ENCODE measurements at places on chromosomes 6 and 20. TPM values are rescaled to one million over a fixed set of nuclear protein-coding genes. Genes with fewer than 3 reads are reported as not detected.
A peak's percentile ranks its signal among the peaks of the same experiment; 100 is the strongest.

Gene DEF6
- 125 TPM for total RNA-seq

Gene UNC5CL
- 0.93 TPM for total RNA-seq

Gene BPIFB4
- total RNA-seq = not detected

GRCh38 chr20:19275038-19275629 is 62.7 kb downstream of the SLC24A3 start:
- no peaks in the 10 kb centered on the region for H3K36me3 ChIP-seq
- DNase-seq = no peak
- H3K27me3 ChIP-seq = no peaks in the 10 kb centered on the region

GRCh38 chr6:44453146-44453545 is 65.6 kb downstream of the CDC5L start:
- H3K27me3 ChIP-seq = peaks cover 5% of the 10 kb centered on the region
- no peak overlapping the region for H3K27ac ChIP-seq
- no peak overlapping the region for H3K4me3 ChIP-seq
- H3K36me3 ChIP-seq = peaks cover 8% of the 10 kb centered on the region

DNA sequence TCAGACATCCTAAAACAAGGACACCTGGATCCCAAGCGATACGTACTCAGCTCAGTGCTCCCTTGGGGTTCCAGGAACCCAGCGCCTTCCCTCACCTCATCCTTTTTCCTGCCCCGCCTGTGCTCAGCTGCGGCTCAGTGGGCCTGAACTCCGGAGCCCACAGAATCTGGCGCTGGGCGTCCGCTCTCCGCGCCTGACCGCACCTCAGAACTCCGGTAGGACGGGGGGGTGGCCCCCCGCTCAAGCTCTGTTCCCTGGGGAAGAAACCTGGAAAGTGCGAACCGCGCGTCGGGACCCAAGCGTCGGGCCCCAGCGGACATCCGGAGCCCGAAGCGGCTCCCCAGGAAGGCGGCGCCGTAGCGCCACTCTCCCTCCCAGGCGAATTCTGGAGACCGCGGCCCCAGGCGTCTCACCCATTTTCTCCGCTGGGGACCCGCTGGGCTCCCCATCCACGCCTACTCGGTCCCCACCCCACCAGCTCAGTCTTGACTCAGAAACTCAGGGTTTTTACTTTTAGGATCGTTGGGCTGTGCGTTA is 336 bp upstream of the LY6G5C start:
- peak; percentile 20 for DNase-seq
- H3K4me3 ChIP-seq = peak overlapping the region; percentile 80
- no peaks in the 10 kb centered on the region for H3K27me3 ChIP-seq

GRCh38 chr20:54494303-54495006 is 19.1 kb downstream of the DOK5 start:
- no peaks in the 10 kb centered on the region for H3K36me3 ChIP-seq
- H3K4me1 ChIP-seq = peaks cover 4% of the 10 kb centered on the region
- no peaks in the 10 kb centered on the region for H3K27me3 ChIP-seq
- no peak for DNase-seq
- H3K27ac ChIP-seq = no peak overlapping the region

DNA sequence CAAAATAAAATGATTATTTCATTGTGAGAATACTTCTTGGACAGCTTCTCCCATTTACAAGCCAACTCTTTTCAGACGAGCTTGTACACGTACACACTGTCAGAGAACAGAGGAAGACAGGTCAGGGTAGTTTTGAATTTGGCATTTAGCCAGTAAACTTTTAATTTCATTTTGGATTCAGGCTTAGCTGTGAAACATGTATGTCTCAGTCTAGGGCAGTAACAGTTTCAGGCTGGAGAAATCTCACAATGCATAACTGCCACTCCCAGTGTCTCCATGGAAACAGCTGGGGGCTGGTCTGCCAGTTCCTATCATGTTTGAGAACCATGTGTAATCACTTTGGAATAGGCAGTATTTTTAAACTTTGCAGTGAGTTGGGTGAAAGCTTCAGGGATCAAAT is 22.0 kb upstream of the QKI start:
- peaks cover 21% of the 10 kb centered on the region for H3K27me3 ChIP-seq
- no peak for DNase-seq
- H3K36me3 ChIP-seq = no peaks in the 10 kb centered on the region
- no peak overlapping the region for H3K4me3 ChIP-seq
- H3K4me1 ChIP-seq = peaks cover 6% of the 10 kb centered on the region

GRCh38 chr6:118223316-118223715 is 316.3 kb downstream of the SLC35F1 start:
- H3K36me3 ChIP-seq = no peaks in the 10 kb centered on the region
- H3K27ac ChIP-seq = no peak overlapping the region
- H3K27me3 ChIP-seq = peaks cover 16% of the 10 kb centered on the region
- no peaks in the 10 kb centered on the region for H3K4me1 ChIP-seq
- DNase-seq = no peak
- H3K4me3 ChIP-seq = no peak overlapping the region

Measured in activated T-helper 1 cell treated with anti-CD3 and anti-CD28 coated beads, Interleukin-12 subunit alpha, Interleukin-12 subunit beta, Interleukin-2, Interleukin-4 antibody, amounts not matched to agents 30 ng/mL and 10 ng/mL and 1 ng/mL, durations not matched to agents 14 hours and 24 hours and 36 hours (primary cell).